ENCODE measurements at places on chromosomes 4 and X.

GRCh38 chrX:47384502-47384901 lies 14.1 kb downstream of the ZNF157 start:
- peak; percentile 65 for DNase-seq

- DNase-seq, result peak; percentile 77
Observed at GRCh38 chr4:169485791-169486742, 126.3 kb downstream of the NEK1 start.

DNA sequence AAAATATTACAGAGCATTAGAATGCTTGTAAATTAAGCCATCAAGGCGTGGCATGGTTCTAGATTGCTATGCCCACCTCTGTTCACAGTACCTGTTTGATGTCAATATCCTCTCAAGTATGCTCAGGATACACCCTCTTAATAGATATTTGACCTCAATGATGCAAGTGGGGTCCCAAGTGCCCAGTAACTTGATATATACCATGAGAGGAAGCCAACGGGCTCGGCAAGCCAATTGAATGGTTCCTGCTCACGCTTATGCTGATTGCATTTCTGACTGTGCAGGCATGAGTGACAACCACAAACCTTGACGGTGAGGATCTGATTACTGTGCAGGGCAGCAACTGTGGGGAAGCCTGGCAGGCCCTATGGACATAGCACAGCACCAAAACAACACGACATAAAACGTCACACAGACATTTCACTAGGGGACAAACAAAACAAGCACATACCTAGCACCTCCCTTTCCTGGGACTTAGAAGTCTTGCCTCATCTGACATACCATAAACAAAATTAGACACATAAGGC lies 179.1 kb upstream of the ETNPPL start:
- no peak for DNase-seq

DNA sequence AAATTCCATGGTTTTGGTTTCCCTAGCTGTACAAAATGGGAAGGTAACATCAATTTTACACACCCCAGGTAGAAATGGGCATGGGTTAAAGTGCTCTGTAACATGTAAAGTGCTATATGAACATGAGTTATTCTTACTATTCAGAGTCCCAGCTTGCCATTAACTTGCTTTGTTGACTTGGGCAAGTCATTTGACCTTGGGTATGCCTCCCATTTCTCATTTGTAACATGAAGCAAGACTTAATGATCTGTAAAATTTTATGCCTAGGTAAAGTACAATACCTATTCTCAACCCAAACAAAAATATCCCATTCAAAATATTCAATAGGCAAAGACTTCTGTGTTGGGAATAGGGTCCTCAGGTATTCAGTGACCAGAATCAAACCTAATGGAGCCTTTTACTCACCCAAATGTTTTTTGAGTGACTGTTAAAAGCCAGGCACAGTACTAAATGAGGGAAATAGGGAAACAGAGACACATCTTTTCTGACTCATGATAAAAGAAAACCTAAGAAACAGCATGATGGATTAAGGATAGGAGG lies 126.6 kb downstream of the SH3RF1 start:
- DNase-seq, result no peak

DNA sequence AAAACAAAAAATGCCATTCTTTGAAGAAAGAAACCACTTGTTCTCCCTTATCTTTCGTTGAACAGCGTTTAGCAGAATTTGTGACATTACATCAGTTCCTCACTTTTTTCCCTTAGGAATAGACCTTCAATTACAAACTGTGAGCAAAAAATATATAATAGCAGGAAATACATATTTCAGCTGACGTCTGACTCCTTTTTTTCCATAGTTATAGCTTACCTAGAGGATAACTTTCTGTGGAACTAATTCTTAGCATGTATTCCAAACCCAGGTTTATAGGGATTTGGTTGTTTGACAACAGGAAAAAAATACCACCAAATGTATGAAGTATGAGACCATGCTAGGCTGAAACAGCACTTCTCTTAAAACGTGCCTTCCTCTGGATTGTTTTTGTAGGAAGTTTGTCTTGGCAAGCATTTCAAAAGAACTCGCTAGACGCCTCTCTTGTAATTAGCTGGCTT lies 2.0 kb upstream of the LIMCH1 start:
- no peak for DNase-seq

DNA sequence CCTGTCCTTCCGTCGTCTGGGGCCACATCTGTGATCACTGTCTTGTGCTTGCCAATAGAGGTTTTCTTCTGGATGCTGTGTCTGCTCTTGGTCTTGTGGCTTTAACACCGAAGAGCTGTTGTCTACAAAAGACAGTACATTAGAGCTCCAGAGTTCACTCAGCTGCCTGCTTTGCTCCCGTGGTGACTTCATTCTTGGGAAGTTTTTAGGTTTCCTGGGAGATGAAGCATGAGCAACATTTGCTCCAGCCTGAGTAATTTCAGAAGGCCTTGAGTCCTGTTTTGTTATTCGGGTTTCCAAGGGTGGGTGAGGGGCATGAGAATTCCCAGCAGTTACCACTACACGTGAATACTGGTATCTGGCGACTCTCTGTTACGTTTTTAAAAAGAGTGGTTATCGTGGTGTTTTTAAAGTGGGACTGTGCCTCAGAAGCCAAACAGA lies 189.2 kb downstream of the SHROOM3 start:
- peak; percentile 96 for DNase-seq

- DNase-seq, result peak; percentile 4
Observed at GRCh38 chrX:29468911-29469494, 746.4 kb upstream of the MAGEB2 start.

DNA sequence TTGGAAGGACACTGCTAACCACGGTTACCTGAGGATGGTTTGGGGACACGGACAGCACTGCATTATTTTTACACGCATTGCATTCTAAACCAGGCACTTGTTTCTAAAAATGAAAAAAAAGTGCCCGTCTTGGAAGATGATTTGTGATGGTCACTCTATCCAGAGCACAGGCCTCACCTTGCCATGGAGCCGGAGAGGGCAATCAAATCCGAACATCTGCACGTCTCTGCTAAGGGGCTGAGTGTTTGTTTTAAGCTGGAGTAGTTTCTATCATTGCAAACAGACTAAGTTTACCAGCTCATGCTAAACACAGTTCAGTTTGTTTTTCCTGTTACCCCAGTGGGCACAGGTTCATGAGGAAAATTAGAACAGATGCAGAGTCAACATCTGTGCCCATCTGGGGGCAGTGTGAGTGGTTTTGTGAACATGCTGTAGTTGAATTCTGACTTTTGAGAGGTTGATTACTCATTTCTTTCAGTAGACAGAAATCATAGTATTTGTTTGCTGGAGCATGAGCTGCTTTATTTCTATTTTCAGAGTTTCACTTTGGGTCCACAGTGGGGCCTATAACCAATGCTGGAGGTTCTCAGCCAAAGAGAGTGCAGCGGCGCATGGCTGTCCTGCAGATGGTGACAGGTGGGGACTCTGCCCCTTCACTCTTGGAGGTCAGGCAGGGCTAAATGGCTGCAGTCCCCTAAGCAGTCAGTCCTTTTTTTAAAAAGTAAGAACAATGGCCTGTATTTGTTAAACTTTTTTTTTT lies 65.4 kb upstream of the ENPP6 start:
- no peak for DNase-seq

DNA sequence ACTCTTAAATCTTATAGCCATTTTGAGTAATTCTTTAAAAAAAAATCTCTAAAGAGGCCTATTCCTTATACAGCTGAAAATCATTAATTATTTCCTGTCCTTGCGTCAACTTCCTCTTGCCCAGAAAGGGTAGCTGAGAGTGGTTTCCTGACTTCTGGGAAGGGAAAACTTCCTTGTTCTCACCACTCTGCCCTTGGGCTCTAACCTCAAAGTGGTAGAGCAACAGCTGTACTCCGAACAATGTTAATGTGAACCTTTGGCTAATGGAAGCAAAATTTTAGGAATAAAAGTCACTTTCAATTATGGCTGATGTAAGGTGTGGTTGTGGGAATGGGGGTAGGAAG lies 15.3 kb downstream of the KLHL2 start:
- DNase-seq, result peak; percentile 41

GRCh38 chrX:19593690-19594089 lies 78.4 kb upstream of the MAP3K15 start:
- peak; percentile 74 for DNase-seq

DNA sequence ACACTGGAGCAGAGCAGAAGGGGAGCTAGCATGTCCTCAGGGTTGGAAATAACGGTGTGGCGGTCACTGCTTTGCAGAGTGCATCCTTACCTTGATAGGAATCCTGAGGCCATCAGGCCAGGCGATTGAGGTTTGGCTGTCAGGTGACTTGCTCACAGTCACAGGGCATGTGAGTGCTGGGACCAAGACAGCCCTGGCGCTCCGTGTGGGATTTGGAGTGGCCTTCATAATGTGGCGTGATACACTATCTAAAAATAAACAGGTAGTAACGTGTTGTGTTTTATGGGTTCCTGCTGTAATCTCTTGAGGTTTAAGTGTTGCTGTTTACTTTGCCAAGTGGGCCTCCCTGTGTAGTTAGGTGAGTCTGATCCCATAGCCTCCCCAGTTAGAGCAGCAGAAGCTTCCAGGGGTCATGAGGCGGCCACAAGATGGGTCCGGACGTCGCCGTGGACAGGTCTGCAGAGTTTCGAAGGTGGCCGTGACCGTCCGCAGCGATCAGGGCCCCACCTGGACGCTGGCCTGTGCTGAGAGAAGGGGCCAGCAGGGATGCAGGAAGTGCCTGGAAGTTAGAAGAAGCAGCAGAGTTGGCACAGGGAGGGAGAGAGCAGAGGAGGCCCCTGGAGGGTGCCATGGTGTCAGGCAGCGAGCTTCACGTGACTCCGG lies 27.7 kb downstream of the RGS12 start:
- no peak for DNase-seq

GRCh38 chr4:4524364-4524763 lies 17.5 kb downstream of the STX18 start:
- DNase-seq, result peak; percentile 27

- peak; percentile 27 for DNase-seq
Observed at GRCh38 chrX:12447448-12448064, 309.3 kb downstream of the FRMPD4 start.

DNA sequence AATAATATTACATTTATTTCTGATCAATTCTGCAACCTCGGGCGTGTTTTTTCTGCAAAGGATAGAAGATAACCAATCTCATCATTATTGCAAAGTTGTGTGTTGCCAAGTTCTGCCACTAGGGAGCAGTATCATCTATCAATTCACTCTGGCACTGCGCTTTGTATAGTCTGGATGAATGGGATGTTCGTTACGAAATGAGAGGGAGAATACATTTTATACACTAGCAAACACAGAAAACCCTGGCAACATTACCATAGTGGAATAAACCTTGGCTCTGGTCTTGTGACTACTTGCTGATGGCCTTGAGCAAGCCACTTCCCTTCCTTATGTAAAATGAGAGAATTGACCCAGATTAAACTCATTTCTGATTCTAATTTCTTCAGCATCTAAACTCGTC lies 97.5 kb upstream of the ZNF518B start:
- DNase-seq, result peak; percentile 78

- DNase-seq, result peak; percentile 61
Observed at GRCh38 chr4:121370729-121371325, 10.0 kb downstream of the QRFPR start.

Measured in GM23248 (cell line).